ENCODE measurements at places on chromosomes 6 and 20. TPM values are rescaled to one million over a fixed set of nuclear protein-coding genes. Genes with fewer than 3 reads are reported as not detected.

- no peak for DNase-seq
Observed at GRCh38 chr6:4270776-4271175, 135.4 kb upstream of the ECI2 start.

DNA sequence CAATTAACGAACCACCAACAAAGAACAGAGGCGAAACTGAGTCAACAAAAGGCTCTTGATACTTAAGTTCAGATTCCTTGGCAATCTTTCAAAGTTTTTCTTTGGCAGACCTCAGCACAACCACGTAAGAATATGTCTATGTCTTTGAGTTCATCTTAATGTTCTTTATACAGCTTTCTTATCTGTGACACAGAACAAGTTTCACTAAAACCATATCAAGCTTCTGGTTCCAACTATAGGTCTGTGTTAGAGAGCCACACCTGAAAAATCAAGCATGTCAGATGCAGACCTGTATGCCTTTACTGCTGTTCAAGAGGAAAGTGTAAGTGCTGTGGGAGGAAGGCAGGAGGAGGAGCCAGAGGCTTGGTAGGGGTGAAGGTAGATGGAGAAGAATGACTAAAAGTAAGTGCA lies 271.3 kb downstream of the KHDC1L start:
- DNase-seq = no peak

GRCh38 chr6:46867411-46867810 lies 54.3 kb downstream of the ADGRF5 start:
- no peak for DNase-seq

DNA sequence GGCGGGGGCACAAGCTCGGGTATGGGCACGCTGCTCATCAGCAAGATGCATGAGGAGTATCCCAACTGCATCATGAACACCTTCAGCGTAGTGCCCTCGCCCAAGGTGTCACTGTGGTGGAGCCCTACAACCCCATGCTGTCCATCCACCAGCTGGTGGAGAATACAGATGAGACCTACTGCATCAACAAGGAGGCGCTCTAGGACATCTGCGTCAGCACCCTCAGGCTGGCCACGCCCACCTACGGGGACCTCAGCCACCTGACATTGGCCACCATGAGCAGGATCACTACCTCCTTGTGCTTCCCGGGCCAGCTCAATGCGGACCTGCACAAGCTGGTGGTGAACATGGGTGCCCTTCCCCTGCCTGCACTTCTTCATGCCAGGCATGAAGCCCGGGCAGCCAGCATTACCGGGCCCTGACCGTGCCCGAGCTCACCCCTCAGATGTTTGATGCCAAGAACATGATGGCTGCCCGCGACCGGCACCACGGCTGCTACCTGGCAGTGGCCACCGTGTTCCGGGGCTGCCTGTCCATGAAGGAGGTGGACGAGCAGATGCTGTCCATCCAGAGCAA lies 12.8 kb downstream of the GABRR2 start:
- DNase-seq = no peak

- DNase-seq = no peak
Observed at GRCh38 chr6:17395112-17395511, 1.7 kb downstream of the CAP2 start.

- no peak for DNase-seq
Observed at GRCh38 chr6:35160642-35161041, 19.5 kb upstream of the TCP11 start.

- DNase-seq = no peak
Observed at GRCh38 chr6:88725111-88725975, 238.1 kb downstream of the RNGTT start.

- DNase-seq = no peak
Observed at GRCh38 chr6:26088344-26088743, 1.1 kb downstream of the HFE start.

DNA sequence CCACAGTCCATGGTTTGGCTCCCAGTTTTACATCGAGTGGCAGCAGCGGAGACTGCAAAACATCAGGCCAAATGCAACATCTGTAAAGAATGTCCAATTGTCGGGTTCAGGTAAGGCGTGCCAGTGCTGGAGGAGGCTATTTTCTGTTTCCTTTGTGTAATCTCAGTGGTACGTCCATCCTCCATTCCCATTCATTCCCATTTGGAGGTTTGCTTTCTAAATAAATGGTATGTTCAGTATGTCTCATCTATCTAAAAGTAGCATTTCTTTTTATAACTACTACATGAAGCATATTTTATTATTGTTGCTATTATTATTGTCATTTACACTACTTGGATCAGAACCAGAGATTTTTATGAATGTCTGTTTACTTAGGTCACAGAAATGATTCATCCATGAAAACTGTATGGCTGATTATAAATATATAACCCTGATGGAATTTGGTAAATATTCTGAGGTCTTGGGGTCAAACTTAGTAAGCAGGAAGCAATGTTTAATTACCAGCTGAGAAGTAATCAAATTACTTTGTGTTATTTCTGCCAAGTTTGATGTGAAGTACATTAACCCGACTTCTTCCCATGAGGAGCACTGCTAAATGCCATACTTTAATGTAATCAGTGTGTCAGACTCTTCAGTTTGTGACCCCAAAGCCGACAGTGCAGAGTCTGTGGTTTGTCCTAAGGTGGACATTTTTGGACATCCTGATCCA lies 512.9 kb downstream of the UTRN start:
- no peak for DNase-seq

- peak; percentile 76 for DNase-seq
Observed at GRCh38 chr20:63969838-63970713, at the start of gene ZNF512B. Gene ZNF512B (minus strand): TSS chr20:63969930. CDS start chr20:63967950, 1,980 bp downstream.

DNA sequence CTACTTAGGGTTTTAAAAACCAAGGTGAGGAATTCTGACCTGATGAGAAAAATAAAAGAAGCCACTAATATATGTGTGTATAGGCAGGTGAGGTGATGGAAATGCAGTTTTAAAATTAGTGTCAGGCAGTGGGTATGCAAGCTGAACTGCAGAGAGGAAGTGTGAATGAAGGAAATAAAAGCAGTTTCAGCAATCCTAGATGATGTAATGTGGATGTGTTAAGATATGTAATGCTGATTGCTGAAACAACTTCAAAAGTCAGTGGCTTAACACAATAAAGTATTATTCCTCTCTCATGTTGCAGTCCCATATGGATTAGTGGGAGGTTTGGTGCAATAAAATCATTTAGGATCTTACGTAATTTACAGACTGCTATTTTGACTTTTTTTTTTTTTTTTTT lies 119.9 kb upstream of the ASCC3 start:
- no peak for DNase-seq

DNA sequence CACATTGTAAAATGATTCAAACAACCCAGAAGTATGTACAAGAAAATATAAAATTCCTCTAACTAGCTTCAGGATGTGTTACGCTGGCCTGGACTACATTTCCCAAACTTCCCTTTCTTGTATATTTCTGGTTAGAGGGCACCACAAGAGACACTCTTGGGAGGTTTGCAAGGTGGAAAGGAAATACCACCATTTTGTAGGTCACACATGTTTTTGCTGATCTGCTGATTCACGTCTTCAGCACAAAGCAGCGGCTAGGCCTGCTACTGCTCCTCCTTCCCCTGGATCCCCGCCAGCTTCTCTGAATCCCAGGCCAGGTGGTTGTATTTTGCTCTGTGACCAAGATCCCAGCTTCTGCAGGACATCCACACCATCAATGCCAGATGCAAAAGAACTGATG lies 104.2 kb downstream of the AGPAT4 start:
- no peak for DNase-seq

DNA sequence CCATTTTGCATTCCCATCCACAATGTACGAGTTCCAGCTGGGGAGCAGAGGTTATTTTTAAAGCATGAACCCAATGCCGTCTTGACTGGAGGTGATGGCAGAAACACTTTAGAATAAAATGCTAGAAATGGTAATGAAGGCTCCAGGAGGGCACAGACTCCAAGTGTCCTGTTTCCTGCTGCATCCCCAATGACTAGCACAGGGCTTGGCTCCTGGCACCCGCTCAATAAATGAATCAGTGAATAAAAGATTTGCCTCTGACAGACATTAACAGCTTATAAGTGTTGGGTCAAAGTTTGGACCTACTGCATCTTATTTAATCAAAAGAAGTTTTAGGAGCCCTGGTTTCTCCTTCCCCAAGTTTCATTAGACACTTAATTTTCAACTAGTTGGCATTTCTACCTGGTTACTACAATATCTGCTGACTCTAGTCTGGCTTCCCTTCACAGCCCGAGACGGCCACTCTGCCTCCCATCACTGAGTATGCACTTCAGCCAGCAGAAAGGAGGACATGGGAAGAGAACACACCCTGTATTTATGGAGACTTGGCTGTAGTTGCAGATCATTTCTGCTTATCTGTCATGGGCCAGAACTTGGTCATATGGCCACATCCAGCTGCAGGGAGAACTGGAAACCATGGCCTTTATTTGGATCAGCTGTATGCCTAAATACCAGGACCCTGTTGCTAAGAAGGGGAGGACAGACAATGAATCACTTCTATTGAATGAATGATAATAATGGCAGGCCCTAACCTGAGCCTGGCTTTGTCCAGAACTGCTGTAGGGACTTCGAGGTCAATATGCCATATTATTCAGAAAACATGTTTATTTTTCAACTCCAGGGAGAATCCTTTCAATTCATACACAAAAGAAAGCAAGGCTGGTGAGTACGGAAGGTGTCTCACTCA lies 63.1 kb downstream of the TTI1 start:
- no peak for DNase-seq

- no peak for DNase-seq
Observed at GRCh38 chr6:108736832-108737231, 111.4 kb upstream of the ARMC2 start.

DNA sequence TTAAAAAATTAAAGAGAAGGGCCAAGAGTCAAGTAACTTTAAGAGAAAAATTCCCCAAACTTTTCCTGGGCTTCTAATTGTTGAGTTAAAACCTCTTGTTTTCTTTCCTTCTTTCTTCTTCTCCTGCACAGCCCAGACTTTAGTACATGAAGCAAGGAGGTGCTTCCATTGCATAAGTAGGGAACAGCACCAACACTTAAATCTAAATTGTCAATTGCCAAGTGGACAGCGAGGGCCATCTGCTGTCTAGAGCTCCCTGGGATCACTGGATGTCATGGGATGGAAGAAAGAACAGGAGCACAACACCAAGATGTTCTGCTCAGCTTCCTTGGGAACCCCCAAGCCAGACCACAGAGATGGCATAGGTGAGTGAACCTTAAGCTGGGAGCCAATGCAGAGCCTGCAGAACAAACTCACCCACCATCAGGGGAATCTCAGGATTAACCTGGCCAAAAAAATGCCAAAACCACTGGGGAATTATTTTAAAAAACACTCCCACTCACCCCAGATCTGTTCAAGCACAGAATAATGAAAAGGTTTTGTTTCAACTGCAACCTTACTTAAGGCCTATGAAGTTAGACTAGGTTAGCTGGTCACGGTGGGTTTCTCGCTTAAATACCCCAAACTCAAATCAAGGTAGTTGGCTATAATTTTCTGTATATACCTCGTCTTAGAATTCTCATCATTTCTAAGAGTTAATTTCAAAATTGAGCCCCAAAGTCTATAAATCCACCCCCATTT lies 67.8 kb downstream of the TNFRSF21 start:
- DNase-seq = no peak

DNA sequence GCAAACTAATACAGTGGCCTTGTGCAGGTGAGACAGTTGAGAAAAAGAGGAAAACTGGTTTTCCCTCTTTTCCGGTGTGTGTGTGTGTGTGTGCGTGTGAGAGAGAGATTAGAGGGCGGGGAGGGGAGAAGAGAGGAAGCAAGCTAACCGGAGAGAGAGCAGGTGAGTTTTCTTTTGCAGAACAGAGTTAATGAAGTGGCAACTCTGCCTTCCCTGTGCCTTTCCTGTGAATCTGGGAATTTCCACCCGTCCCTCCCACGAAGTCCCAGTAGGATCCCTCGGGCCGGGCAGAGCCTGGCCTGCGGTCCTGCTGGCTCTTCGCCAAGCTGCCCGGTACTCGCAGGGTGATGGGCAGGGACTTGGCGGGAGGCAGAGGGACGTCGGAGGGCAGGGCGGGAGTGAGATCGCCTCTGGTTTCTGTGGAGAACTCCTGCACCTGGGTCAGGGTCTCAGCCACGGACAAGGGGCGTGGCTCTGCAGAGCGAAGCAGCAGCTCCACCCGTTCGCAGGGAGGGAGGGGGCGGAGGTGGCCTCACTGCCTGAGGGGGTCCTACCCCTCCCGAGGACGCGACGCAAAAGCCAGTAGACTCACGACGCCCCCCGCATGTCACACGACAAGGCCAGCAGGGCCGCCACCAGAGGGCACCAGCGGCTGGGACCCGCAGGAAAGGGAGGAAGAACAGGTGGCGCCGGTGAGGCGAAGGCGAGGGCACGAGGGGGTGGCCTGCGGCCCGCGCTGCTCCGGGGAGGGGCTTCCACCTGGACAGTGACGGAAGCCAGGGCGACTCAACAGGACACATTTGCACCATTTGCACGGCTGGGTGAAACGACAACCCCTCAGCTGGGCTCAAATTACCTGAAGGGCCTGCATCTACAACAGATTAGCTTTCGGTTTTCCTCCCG lies 51.2 kb upstream of the RNF182 start:
- DNase-seq = peak; percentile 74

GRCh38 chr6:133891149-133891926 lies 2.4 kb downstream of the TCF21 start:
- peak; percentile 72 for DNase-seq

- DNase-seq = no peak
Observed at GRCh38 chr6:43235841-43236240, 6.6 kb upstream of the DNPH1 start.

DNA sequence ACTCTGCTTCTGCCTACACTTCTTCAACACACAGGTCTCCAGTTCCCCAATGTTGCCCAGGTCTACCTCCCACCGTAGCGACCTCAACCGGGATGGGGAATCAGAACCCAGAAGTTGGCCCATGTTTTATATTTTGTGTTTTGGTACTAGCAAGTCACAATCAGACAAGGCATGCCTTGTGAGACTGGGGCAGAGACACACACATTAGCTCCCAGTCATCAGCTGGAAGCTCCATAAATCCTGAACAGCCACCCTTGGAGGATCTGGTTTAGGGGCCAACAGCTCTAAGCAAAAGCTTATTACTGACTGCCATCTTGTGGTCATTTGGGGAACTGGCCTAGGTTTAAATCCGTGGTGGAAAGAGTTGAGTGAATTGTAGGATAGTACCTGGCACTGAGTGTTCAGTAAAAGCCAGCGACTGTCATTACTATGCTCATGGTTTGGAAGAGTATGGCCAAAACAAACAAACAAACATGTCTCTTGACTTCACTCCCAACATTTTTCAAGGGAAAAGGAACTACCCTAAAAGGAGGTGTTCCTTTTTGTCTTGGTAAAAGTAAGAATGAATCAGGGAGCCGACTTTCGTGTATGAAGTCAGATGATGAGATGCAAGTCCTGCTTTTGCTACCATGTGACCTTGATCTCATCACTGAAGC lies 40.5 kb downstream of the PIM1 start:
- DNase-seq = no peak

GRCh38 chr20:49631856-49632418 lies 64.0 kb upstream of the PTGIS start:
- no peak for DNase-seq

CFAP206 gene
- total RNA-seq = 0.11 TPM

SS18L1 gene
- total RNA-seq = 7.8 TPM

GATA5 gene
- total RNA-seq = 1.7 TPM

TCF21 gene
- 5.2 TPM for total RNA-seq

HLA-DMB gene
- 8.8 TPM for total RNA-seq

TMC2 gene
- total RNA-seq = 0.08 TPM

LINC00237 gene
- total RNA-seq = not detected

GPR63 gene
- total RNA-seq = 0.65 TPM

YWHAB gene
- 110 TPM for total RNA-seq

C2 gene
- total RNA-seq = 8.9 TPM

CD83 gene
- 1.3 TPM for total RNA-seq

PTK7 gene
- total RNA-seq = 1.7 TPM

Measured in Right ventricle myocardium inferior (tissue), 1 donor.